ENCODE measurements at places on chromosomes 1 and 21.
A peak's percentile ranks its signal among the peaks of the same experiment; 100 is the strongest.

DNA sequence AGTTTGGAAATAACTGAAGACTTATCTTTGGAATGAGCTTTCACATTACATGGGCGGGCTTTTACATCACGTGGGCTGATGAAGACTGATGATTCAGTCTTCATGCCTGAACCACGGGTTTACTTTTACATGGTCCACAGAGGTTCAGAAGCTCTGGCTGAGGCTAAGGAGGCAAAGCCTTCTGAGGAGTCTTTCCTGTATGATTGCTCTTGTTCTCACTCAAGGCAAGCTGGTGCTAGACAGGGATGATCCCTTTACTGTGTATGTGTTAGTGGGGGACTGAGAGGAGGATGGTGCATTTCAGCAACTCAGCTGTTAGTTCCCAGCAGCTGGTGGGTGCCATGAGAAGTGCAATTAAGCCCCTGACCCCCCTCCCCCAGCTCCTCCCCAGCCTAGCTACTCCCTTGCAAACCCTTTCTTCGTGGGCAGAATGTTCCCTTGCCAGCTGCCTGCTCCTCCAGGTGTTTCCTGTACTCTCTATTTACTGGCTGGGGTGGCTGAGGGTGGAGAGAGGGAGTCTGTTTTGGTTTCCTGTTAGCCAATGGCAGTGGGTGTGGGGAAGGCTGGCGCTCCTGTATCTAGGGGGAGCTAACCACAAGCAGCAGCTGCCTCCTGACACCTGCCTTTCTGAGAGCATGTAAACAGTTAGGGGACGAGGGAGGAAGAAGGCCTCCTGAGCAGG, 15.4 kb downstream of the BTG2 start:
- peak; percentile 47 for DNase-seq

GRCh38 chr1:170153417-170153816, 7.7 kb downstream of the NTMT2 start:
- DNase-seq, result no peak

- no peak for DNase-seq
Measured at GRCh38 chr1:51690285-51690961, 73.5 kb downstream of the OSBPL9 start.

GRCh38 chr1:235703506-235703905, 53.9 kb upstream of the GNG4 start:
- no peak for DNase-seq

DNA sequence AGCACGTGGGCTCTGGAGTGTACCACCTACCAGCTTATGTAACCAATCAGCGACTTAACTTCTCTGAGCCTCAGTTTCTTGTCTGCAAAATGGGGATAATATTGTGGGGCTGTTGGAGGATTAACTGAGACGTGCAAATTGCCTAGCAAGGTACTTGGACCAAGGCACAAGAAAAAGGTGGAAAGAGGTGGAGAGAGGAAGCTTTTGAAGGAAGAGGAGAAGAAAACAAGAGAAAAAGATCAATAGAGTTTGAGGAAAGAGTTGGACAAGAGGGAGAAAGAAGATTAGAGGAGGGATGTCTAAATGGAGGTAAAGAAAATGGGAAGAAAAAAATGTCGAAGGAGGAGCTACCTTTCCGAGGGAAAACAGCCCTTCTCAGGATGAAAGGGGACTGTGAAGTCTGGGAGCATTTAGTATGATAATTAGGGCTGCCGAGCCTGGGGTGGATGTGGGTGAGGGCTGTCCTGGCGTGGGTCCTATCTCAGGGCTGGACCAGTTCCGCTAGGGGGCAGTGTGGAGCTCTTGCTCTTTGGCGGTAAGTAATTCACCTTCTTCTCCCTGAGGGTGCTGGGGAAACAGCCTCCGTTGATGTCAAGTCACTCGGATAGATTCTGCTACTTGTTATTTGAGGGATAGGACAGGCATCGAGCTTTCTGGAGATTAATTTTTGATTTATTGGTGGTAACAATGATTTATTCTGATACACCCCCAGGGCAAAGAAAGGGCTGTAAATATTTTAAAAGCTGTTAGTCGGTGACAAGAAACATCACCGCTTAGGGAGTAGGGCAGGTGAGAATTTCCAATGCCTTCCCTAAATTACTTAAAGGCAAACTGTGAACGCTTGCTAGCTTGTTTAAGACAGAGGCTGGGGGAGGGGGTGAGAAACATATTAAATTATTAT, 79.0 kb upstream of the NFASC start:
- peak; percentile 85 for DNase-seq

GRCh38 chr21:42858185-42858847, 21.0 kb downstream of the WDR4 start:
- no peak for DNase-seq

DNA sequence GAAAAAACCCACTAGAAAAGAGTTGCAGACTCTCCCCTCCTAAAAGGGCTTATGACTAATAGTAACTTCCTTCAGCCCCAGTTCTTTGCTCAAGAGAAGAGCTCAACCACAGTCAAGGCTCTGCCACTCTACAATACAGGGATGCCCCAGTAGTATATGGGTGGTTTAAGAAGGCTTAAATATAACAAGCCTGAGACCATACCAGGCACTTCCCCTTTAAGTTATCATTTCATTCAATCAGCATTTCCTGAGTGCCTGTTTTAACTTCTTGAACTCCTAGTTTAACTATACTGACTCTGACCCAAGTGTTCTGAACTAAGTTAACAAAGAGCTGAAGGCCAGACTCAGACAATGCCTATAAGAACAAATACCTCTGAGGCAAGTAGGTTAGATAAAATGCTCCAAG, 19.8 kb downstream of the PRPF38A start:
- DNase-seq, result peak; percentile 31

- no peak for DNase-seq
Measured at GRCh38 chr1:153292185-153292584, 20.6 kb downstream of the PGLYRP3 start.

DNA sequence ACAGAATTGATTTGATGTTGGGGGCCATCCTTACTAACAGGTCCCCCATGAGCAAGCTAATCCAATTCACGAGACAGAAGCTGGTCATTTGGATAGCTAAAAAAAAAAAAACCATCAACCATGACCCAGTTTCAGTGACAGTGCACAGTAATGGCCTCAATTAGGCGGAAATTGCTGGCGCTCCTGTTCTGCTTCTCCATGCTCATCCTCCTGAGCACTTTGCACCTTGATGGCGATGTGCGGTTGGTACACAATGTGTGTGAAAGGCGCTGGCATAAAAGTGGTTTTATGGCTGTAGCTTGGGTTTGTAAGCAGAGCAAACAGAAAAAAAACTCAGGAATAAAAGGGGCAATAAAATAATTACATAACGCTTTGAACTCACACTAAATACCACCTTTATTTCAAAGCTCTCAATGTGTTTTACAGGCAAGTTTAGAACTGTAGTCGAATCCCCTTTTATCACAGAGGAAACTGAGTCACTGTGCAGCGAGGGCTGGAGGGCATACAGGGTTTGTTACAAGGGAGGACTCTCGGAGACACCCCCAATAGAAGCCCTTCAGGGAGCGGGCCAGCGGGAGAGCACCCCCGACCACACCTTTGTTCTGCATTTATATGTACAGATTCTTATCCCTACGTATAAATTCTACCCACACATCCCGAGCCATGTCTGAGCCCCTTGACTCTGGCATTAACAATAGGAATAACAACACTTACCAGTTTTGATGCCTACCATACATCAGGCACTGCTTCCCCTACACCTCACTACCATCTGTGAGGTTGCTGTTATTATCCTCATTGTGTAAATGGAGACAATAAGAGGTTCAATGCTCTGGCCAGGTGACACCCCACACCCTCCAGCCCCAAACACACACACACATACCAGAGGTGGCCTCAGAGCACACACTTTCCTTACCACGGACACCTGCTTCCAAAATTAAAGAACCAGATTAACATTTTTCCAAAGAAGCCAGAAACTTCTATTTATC, 213.5 kb upstream of the IRF2BP2 start:
- no peak for DNase-seq

- no peak for DNase-seq
Measured at GRCh38 chr1:204730826-204731459, 45.4 kb upstream of the LRRN2 start.

- DNase-seq, result peak; percentile 8
Measured at GRCh38 chr1:166489670-166490436, 323.1 kb upstream of the FAM78B start.

DNA sequence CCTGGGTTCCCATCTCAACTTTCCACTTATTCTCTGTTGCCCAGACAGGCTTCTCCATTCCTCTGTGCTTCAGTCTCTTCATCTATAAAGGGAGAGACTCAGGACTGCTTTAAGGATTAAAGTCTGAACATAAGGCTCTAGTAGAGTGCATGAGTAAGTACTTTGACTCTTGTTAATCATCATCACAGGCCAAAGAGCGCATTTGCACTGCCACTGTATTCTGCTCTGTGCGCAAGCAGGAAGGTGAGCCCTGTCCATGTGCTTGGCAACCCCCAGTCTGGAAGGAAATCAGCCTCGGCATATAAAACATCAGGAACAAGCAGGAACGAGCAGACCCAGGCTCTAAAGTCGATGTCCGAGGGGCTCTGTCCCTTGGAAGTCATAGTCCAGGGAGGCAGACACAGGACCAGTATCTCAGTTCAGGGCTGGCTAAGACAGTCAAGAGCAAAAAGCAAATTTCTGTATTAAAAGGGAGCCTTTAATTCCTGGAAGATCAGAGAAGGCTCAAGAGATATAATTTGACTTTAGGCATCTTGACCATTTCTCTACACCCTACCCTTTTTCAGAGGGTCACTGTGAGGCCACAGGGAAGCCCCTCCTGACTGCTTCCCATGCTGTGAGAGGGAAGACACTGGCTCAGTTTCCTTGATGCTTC, 131.2 kb downstream of the TRABD2B start:
- no peak for DNase-seq

GRCh38 chr21:39555911-39556590, 56.7 kb upstream of the B3GALT5 start:
- DNase-seq, result no peak

- DNase-seq, result no peak
Measured at GRCh38 chr21:16708101-16708835, 804.6 kb upstream of the CXADR start.

GRCh38 chr1:33872683-33873082, 8.8 kb downstream of the HMGB4 start:
- DNase-seq, result no peak

DNA sequence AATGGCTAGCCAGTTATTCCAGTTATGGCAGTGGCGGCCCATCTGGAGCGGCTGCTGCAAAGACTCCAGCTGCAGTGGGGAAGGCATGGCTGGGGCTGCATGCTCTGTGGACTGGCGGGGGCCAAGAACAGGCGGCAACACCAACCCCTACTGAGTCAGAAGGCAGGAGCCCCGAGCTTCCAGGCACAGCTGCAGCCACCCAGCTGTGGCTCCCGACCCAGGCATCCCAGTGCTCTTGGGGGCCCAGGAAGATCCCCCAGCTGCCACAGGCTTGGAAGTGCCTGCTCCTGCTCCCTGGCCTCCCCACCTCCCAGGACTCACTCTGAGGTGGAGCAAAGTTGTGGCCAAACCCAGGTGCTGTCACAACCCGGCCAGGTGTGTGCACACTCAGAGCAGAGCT, 317.0 kb upstream of the RRP15 start:
- DNase-seq, result no peak

DNA sequence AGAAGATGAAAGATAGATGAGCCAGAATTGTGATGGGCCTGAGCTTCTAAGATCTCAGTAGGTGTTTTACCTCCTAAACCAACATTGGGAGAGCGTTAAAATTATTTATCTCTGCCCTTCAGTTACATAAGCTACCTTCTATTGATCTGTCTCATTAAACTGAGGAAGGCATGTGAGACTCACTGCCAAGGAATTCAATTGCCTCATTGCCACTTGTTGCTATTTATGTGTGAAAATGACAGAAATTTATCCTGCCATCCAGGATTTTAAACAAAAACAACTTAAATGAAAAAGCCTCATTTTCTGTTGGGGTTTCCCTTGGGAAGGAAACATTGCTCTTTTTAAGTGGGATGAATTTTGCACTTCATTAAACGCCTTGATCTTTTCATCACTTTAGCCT, 78.7 kb upstream of the RUNX1 start:
- no peak for DNase-seq

GRCh38 chr21:42845296-42845965, 33.9 kb downstream of the WDR4 start:
- DNase-seq, result no peak

DNA sequence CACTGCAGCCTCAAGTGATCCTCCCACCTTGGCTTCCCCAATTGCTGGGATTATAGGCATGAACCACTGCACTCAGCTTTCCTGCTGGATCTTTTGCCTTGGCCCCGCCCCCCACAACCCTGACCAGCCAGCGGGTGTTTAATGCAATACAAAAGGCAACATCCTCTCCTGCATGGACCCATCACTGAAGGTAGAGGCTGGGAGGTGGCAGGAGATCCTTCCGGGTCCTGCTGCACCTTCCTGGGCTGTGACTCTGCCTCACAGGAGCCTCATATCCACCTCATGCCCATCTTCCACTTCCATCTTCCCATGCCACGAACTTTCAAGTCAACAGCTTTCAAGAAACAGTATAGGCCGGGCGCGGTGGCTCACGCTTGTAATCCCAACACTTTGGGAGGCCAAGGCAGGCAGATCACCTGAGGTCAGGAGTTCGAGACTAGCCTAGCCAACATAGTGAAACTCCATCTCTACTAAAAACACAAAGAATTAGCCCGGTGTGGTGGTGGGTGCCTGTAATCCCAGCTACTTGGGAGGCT, 11.7 kb upstream of the WNT9A start:
- DNase-seq, result no peak

Data from CD4-positive, alpha-beta T cell (primary cell).